ENCODE measurements at places on chromosomes 1 and 21.

DNA sequence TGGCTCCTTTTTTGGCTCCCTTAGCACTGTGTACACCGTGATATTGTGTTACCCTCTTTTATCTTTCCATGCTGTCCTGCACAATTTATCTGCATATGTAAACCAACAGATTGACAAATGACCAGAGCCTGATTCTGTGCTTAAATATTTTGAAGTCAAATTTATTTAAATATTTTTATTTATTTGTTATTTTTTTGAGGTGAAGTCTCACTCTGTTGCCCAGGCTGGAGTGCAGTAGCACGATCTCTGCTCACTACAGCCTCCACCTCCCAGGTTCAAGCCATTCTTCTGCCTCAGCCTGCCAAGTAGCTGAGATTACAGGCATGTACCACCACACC is 12.8 kb downstream of the PMF1 start:
- DNase-seq: no peak

DNA sequence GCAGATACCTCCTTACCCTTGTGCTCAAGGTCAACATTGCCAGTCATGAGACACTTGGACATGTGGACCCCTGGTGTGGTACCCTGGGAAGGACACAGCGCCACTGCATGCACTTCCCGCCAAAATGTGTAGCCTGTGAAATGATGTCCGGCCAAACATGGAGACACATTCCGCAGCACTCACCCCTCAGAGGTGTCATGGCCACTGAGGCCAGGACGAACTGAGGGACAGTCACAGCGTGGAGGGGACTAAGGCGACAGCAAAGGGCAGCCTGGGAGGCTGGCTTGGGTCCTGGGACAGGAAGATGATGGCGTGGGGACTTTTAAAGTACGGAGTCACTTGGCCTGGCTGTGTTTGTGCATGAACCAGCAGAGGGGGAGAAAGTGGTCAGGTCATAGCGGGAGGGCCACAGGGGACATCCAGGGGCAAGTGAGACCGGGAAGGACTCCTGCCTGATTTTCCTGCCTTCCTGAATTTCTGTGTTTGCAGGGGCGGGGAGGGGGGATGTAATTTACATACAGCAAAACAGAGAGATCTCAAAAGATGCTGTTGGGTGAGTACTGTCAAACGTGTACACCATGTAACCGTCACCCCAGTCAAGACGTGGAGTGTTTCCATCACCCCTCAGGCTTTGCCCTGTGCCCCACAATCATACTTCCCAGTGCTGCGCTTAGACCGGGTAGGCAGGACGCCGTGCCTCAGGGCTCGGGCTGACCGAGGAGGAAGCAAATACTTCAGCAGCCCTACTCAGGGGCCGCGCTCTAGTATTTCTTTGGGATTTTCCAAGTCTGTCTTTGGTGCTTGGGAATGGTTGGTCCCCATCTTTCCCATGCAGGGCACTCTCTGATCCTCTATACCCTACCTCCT is 45.2 kb downstream of the WDR4 start:
- no peak for DNase-seq

- DNase-seq: no peak
Observed at GRCh38 chr1:159652506-159652905, 61.9 kb downstream of the CRP start.

DNA sequence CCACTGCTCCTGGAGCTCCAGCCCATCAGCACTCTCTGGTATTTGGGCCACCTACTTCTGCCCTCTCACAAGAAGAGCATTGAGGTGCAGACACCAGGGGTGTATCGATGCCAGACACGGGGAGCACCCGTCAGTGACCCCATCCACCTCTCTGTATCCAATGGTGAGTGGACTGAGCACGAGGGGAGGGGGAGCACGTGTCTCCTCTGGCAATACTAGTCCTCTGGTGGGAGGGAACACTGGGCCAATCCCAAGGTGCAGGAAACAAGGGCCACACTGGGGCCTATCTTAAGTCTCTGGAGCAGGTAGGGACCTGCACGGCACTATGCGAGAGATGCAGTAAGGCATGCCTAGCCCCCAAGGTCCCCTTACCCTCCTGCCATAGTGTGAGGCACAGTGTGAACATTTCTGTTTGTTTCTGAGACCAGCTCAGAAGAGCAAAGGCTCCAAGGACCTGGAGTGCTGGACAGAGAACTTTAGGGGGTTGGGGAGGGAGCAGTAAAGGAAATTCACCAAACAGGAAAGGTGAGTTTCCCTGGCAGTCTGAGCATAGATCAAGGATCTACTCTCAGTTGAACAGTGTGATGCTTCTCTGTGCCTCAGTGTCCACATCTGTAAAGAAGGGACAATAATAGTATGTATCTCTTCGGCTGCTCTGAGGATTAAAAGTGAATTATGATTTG is 2.3 kb downstream of the FCRLB start:
- DNase-seq: no peak

DNA sequence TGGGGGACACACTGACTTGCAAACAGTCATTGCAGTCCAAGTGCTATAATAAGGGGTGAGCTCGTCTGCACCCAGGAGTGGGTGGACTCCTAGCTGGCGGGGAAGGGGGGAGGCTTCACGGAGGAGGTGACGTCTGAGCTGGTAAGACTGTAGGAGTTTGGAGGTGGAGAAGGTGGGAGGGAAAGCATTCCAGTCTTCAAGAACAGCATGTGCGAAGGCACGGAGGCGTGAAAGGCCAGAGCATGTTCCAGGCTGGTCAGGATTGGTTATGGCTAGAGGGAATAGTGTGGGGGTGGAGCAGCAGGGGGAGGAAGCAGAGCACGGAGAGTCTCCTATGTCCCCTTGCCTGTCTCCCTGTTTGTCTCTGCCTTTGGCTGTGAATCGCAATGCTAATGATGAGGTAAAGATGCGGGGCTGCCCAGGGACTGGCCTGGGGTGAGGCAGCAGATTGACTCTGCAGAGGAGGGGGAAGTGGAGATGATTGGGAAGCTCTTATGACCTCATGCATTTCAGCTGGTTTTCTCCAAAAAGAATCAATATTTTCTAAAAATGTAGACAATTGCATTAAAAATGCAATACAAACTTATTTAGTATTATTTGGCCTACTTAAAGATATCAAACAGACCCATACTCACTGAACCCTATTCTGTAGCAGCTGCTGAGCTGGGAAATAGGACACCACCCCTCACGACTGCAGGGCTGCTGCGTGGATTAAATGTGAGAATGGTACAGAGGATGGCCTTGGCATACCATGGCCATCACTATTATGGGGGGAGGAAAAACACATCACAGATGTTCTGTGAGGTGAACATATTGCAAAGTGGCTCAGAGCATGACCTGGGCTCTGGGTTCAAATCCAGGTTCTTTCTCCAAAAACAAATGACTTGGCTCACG is 2.6 kb upstream of the ZNF436 start:
- no peak for DNase-seq

- no peak for DNase-seq
Observed at GRCh38 chr1:94017155-94017829, 103.7 kb downstream of the ABCA4 start.

GRCh38 chr1:208731981-208732821 is 488.0 kb upstream of the PLXNA2 start:
- DNase-seq: no peak

DNA sequence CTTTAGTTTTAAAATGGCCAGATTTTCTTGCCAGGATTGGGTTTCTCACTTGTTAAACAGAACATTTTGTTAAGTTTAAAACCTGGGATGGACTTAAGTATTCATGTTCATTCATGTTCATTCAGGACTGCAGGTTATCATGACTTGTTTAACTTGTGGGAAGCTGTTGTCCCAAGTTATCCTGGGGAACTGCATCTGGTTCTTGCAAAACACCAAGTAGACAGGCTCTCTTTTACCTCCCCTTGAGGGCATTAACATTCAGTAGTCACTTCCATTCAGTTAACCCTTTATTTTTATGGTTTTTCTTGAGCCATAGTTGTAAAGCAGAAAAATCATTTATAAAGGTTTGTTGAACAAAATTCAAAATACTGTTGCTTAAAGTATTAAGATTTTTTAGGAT is 8.1 kb downstream of the SOD1 start:
- DNase-seq: no peak

DNA sequence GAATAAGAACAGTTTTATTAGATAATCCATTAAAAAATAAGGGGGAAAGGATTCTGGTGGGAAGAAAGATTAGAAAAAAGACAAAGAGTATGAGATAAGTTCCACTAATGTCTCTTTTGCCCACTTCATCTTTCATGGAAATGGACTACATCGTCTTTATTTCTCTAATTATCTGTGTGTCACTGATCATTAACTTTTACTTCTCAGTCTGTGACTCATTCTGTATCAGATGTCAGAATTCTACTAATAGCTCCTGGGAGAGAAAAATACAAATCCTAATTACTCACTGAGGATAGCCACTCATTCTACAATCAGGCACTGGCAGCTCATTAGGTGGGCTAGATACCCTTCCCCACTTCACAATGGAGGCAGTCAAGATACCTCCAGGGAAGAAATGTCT is 41.7 kb downstream of the ILDR2 start:
- DNase-seq: no peak

DNA sequence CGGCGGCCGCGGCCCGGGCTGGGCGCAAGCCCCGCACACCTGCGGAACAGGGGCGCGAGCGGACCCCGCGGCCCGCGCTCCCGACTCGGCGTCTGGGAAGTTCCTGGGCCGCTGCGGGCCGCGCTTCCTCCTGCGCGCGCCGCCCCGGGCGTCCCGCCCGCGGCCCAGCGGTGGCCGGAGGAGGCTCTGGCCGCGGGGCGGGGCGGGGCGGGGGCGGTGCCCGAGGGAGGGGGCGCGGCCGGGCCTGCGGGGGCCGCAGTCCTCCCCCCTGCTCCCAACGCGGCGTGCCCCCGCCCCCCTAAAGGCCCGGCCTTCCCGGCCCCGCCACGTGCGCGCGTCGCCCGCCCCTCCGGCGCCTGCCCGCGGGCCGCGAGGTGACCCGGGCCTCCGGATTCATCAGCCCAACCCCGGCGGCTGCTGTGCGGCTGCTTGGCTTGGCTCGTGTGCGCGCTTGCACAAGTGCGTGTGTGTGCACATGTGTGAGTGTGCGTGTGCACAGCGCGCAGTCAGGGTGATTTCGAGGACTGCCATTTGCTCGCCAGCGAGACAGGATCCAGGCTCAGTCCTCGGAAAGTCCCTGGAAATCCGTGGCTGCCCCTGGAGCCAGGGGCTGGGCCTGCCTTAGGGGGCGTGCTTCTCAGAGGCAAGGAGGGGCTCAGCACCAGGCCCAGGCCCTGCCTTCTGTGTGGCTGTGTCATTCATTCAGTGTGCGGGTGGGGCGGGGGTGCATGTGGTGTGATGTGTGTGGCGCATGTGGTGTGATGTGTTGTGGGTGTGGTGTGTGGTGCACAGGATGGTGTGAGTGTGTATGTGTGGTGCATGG is at the start of gene C2CD2:
Gene C2CD2, minus strand, starts transcription at position 188 of the 823 bp plus-strand sequence. CDS start 370 bp downstream, outside the sequence.
- no peak for DNase-seq

GRCh38 chr1:23657659-23658275 is 33.8 kb upstream of the RPL11 start:
- peak; percentile 22 for DNase-seq

GRCh38 chr1:20753589-20753988 is 21.1 kb upstream of the SH2D5 start:
- DNase-seq: no peak

DNA sequence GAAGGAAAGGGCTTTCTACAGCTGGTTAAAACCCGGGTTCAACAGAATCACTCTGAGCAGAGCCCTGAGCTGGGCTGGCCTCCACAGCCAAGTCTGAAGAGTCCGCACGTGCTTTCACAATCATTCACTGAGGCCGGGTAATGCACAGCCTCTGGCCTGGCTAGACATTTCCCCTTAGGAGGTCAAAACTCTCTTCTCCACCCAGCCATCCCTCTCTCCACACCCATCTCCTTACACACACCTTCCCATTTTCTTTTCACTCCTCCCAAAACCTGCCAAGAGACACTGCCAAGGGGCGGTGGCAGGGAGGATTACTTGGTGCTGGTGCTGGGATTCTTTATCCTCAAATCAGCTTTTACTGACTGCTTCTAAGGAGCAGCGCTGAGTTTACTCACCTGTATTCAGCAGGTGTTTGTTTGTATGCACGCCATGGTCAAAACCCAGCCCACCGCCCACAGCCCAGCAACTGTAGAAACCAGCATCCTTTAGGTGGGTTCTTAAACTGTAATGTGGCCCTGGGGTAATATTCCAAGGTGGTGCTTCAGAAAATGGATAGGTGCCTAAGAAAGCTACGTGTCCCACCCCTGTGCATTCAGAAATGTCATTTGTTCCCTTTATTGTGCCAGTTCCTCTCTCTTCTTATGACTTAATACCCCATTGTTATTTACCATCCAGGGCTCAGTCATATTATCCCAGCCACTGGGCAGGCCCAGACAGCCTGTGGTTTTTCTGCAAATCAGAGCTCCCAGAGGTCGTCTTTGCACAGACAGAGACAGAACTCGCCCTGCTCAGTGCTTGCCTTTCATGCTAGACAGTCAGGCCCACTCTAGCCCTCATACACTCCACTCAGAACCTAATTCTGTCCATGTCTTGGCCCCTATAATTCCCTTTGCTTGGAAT is 80.2 kb downstream of the ADSS2 start:
- no peak for DNase-seq

GRCh38 chr1:163166886-163167555 is 35.7 kb downstream of the RGS5 start:
- DNase-seq: no peak

DNA sequence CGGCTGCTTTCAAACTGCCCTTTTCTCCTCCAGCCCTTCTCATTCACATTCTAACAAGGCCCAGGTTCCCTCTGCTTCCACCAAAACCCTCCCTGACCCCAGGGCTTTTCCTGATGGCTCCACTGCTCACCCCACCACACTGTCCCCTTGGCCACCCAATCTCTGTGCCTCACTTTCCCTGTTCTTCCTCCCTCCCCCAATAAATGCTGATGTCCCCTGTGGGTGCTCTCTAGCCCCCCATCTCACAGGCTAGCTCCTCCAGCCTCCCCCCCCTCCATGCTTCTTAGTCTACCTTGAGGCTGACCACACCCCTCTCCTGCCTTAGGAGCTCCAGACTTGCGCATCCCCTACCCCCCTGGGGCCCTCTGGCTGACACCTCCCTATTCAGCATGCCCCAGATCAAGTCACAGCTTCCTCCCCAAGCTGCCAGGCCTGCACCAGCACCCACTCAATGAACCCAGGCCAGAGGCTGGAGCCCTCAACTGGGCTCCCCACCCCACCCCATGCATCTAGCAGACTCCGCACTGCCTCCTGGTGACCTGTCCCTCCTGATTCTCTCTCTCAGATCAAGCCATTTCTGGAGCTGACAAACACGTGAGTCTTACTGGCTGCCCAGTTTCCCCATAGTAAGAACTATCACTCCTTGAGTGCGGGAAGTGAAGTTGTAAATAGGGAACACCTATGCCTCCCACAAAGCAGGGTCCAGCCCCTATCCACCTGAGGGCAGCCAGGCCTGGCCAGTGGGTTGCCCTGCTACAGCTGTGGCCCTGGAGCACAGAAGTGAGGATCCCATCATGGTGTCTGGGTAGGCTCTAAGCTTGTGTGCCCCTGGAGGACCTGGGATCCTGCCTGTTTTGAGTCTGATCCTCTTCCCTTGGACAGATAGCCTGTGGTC is 117.9 kb downstream of the DMRTB1 start:
- no peak for DNase-seq

- no peak for DNase-seq
Observed at GRCh38 chr1:51863384-51863783, 15.1 kb downstream of the NRDC start.

- DNase-seq: no peak
Observed at GRCh38 chr21:43340491-43341377, 86.2 kb downstream of the SIK1 start.
